D721Med (cell line): ENCODE measurements at places on chromosomes 3 and 15.

DNA sequence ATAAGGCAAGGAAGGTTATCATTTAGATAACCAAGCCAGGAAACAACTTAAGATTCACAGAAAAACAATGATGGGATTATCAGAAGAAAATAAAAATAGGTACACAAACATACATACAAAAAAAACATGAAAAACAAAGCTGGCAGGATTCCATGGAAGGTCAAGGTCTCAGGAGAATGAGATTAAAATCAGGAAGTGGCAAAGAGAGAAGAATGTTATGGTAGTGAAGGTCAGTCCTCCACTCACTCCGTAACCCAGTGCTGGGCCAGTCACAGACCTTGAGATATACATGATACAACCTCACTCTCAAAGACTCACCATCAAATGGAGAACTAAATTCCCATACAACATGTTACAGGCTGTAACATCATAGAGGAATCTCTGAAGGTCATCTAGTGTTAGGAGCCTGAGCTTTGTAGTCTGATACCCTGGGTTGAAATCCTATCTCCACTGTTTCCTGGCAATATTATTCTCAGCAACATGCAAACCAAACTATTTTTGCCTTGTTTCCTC lies 93.9 kb downstream of the CTNNB1 start:
- no peak for DNase-seq

GRCh38 chr3:161100994-161101393 lies 4.2 kb downstream of the B3GALNT1 start:
- no peak for DNase-seq

DNA sequence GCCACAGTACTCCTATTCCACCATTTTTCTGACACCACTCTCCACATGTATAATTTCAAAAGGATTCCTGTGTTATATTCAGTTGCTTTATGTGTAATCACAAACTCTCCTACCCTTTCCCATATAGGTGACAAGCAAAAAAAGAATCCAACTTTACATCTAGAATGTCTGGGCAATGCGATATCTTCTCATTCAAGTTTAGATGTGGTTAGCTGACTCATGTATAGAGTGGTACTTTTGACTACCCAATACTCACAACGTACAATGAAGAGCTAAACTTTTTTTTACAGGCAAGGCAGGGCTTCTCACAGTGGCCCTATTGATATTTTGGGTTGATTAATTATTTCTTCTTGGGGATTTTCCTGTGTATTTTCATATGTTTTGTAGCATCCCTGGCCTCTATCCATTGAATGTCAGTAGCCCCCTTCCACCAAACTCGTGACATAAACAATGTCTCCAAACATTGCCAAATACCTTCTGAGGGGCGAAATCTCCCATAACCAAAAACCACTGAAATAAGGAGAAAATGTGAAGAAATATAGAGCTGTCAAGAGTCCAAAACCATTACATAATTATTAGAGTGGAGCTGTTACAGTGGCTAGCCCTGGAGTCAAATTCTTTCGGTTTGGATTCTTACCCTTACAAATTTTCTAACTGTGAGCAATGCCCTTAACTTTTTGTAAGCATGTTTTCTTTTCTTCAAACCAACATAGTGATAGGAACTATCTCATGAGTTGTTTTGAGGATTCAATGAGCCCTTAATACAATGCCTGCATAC lies 342.6 kb downstream of the NSUN3 start:
- no peak for DNase-seq

DNA sequence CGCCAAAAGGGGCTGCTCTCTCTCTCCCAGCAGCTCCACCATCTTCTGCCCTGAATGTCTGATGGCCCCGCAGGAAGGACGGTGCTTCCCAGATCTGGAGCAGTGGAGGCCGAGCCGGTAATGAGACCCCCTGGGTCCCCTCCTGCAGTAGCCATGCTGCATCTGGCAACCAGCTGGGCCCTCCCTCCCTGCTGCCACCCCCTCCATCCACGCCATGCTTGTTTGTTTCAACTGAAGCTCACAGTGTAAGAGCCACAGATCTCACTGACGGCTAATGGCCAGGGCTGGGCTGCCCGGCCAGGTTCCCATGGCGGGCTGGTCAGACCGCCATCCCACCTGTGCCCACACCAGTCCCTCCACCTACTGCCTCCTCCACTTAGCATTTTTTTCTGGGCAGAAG lies 260.8 kb downstream of the UACA start:
- DNase-seq, result no peak

GRCh38 chr15:90264671-90265070 lies 801 bp upstream of the NGRN start:
- no peak for DNase-seq

- DNase-seq, result no peak
Measured at GRCh38 chr15:31147944-31148296, 46.4 kb upstream of the TRPM1 start.

DNA sequence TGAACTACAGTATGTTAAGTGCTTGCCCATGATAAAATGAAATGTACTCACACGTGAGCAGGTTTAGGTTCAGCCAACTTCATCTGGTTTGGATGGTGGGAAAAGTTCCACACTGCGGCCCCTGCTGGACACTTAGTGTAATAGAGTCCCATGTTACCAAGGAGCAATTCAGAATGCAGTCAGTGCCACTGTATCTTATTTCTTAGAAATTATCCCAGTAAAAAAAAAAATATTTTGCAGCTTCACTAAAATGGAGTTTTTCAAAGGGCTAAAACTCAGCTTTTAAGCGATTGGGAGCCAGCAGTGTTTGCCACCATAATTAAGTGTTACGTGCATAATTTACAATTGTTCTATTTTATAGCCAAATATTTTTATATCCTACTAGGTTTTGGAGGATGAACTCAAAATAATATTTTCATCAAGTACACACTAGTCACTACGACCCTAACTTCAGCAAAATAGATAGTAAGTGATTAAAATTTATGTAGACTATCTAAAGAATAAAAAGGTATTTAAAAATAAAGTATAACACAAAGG lies 371.7 kb upstream of the GBE1 start:
- no peak for DNase-seq

- DNase-seq, result no peak
Measured at GRCh38 chr3:193783166-193783896, 190.3 kb downstream of the OPA1 start.

DNA sequence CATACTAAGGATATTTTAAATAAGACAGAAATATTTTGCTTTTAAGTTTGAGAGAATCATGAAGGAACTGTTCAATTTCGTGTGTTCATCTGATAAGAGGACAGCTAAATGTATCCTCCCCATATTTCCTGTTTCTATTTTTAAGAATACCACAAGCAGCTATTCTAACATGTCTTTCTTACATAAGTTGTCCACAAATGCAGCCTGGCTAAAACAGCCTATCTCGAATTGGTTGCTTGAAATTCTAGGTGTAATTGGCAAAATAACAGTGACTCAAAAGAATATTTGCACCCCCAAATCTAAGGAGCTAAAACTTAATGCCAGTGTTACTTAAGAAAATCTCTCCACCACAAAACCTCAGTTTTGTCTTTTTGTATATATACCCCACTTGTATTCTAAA lies 35.0 kb downstream of the BTLA start:
- DNase-seq, result no peak

- DNase-seq, result no peak
Measured at GRCh38 chr3:77040216-77040615, 317 bp downstream of the ROBO2 start.

GRCh38 chr3:45488591-45488990 lies 100.2 kb downstream of the LARS2 start:
- no peak for DNase-seq

DNA sequence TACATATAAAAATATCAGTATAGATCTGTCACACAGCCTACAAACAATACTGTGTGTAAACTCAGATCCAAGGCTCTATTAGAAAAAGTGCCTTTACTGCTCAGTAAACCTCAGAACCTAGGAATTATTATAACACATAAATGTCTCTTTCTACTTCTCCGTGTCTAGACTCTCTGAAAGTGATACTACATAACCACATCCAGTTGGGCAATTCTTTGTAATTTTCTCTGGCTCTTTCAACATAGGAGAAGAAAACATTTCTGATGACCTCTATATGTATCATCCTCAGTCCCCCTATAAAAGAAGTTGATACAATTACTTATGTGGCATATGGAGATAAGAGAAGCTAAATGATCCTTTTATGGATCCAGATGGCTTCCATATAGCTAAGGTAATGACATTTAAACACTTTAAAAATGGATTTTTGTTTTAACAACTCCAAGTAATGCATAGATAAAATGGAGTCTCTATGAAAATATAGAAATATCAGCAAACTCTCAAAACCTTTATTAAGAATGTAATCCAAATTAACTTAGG lies 104.5 kb downstream of the LSAMP start:
- no peak for DNase-seq

- no peak for DNase-seq
Measured at GRCh38 chr15:91409387-91409786, 309.3 kb downstream of the SV2B start.

DNA sequence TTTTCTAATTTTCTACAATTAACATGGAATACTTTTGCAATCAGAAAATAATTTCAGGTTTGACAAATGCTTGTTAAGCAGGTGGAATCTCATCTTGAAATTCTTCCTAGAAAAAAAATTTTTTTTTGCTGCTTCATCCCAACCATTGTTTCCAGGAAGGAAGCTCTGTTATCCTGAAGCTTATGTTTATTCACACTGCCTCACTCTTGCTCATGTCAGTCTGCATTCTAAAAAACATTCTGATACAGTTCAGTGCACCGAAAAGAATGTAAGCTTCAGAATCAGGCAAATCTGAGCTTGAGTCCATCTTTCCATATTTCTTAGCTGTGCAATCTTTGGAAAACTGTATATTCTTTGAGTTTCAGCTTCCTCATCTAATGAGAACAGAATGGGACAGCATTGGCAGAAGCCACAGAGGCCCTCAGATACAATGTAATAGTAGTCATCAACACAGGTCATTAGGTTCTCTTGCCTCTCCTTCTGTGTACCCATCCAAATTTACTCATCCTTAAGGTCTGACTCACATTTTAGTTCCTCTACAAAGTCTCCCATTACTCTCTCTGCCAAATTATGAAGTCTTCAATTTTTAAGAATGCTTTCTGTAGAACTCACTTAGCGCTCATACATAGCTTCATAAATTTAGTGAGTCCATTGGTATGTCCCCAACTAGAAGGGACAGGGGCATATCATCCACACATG lies 881.8 kb upstream of the NR2F2 start:
- DNase-seq, result no peak

DNA sequence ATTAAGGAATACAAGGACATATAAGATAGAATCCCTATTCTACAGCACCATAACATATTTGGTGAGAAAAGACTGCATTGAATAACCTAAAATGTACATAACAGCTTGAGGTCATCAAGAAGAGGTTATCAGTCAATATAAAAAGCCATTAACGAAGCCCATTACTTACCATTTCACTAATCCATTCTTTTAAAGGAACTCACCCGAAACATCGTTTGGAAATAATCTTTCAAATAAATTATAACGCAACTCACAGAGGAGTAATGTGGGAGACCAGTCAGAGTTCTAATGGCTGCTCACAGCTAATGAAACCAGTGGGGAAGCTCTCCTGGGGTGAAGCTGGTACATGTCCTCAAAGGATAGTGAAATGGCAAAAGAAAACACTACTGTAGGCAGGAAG lies 188.4 kb downstream of the TBC1D5 start:
- DNase-seq, result no peak

GRCh38 chr3:52122491-52122890 lies 31.7 kb downstream of the POC1A start:
- no peak for DNase-seq

DNA sequence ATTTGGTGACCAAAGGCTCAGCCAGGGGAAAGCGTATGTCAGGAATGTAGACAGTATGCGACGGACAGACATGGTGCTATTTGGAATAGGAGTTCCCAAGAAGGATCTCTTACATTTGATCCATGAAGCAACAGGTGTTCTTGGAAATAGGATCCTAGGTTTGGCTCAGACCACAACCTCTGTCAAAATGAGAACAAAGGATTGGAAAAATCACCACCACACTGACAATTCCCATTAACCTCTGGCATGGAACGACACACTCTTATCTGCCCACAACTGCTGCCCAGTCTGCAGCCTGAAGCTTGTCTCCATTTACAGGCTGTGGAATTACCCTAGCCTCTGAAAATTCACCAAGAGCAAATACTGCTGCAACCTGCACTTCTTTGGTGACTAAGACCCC lies 33.6 kb upstream of the LRRN1 start:
- no peak for DNase-seq

GRCh38 chr3:77825001-77825827 lies 785.3 kb downstream of the ROBO2 start:
- DNase-seq, result no peak

- no peak for DNase-seq
Measured at GRCh38 chr3:16249336-16249735, 15.4 kb downstream of the DPH3 start.

- DNase-seq, result no peak
Measured at GRCh38 chr3:157136647-157137387, 23.1 kb downstream of the CCNL1 start.

- no peak for DNase-seq
Measured at GRCh38 chr3:111767756-111768445, 91.2 kb upstream of the PHLDB2 start.

DNA sequence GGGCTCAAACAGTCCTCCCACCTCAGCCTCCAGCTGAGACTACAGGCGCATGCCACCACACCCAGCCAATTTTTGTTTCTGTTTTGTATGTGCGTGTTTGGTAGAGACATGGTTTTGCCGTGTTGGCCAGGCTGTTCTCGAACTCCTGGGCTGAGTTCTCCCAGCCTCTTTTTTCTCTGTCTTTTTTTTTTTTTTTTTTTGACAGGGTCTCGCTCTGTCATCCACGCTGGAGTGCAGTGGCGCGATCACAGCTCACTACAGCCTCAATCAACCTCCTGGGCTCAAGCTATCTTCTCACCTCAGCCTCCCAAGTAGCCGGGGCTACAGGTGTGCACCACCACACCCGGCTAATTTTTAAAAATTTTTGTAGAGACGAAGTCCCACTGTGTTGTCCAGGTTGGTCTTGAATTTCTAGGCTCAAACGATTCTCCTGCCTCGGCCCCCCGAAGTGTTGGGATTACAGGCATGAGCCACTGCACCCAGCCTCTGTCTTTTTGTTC lies 867 bp upstream of the DCAF1 start:
- DNase-seq, result no peak
